Stimulated activated CD8-positive, alpha-beta memory T cell treated with anti-CD3 and anti-CD28 coated beads, Interleukin-4, amount 100 ng/mL, for 4 hours (primary cell): ENCODE measurements at places on chromosomes 6 and 20.

DNA sequence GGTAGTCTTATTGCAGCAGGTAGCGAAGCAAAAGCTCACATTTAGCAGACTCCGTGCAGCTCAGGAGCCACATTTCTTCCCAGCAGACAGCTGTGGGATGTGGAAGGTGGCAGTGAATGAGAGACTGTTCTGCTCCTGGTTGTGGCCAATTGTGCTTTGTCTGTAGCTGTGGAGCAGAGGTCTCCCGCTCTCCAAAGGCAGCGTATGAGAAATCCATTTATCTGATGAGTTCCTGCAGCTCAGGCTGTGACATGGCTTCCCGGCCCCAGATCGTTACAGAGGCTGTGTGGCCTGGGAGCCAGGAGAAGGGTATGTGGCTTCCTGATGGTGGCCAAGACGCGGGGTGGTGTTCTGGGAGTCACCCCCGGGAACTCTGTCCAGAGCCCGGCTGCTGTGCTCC is 64.5 kb upstream of the KIF16B start:
- no peak for DNase-seq

- DNase-seq, result no peak
Observed at GRCh38 chr6:17630511-17631073, 30.5 kb downstream of the FAM8A1 start.

DNA sequence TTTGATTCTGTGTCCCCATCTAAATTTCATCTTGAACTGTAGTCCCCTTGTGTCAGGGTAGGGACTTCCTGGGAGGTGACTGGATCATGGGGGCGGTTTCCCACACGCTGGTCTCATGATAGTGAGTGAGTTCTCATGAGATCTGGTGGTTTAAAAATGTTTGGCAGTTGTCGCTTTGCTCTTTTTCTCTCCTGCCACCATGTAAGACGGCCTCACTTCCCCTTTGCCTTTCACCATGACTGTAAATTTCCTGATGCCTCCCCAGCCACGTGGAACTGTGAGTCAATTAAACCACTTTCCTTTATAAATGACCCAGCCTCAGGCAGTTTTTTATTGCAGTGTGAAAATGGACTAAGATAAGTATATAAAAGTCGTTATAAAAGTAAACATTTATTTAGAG is 80.5 kb upstream of the SGK1 start:
- no peak for DNase-seq

GRCh38 chr6:113065611-113066010 is 718.5 kb downstream of the RFPL4B start:
- DNase-seq, result no peak

GRCh38 chr6:53492860-53493634 is 51.9 kb downstream of the GCLC start:
- no peak for DNase-seq

- no peak for DNase-seq
Observed at GRCh38 chr20:3296261-3297078, 57.5 kb upstream of the SLC4A11 start.

- no peak for DNase-seq
Observed at GRCh38 chr6:42084889-42085288, 34.6 kb downstream of the TAF8 start.

- no peak for DNase-seq
Observed at GRCh38 chr6:118252474-118252873, 295.6 kb upstream of the PLN start.

DNA sequence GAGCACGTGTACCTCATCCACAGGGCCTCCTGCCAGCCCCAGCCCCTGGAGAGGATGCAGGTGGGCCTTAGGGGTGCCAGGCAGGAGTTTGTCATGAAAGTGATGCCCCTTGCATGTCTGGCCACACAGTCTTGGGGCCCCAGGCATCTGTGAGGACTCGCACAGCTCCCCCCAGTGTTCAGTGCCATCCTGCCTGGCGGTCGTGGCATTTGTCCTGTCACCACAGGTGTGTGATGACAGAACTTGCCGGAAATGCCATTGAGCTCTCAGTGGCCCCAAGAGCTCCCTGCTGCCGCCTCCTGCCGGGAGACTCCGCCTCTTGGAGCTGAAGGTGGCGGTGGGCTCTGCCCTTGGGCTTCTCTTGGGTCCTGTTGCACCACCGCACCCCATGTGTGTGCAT is 30.6 kb upstream of the ADRM1 start:
- DNase-seq, result no peak

DNA sequence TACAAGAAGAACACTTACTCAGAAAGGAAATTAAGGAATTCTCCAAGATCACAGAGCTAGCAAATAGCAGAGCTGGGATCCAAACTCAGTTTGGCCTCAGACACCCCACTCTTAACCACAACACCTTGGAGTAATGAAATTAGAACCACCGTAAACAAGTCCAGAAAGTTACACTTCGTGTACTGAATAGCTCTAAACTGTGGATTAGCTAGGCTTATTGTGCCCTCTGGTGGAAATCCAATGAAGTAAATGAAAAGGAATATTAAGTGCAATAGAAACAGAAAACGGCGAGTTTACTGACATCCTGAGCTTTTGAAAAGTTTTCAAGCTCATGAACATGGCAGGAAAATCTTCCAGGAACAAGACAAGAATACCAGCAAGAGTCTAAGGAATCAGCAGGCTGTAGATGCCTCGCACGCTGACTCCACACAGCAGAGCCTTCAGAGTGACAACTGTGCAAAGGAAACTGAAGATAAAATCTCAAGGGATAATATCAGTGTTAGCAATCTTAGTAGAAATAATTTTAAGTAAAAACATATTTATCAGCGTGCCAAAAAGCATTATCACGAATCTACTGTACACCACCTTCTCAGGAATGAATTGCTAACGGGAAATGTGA is 34.6 kb downstream of the FBXO5 start:
- DNase-seq, result no peak

GRCh38 chr20:9454791-9455190 is 59.6 kb upstream of the LAMP5 start:
- DNase-seq, result no peak
